ENCODE measurements at places on chromosomes 13 and 19. TPM values are rescaled to one million over a fixed set of nuclear protein-coding genes. Genes with fewer than 3 reads are reported as not detected.
A peak's percentile ranks its signal among the peaks of the same experiment; 100 is the strongest.

C19orf33 gene
- polyA plus RNA-seq: 0.36 TPM

HDGFL2 gene
- polyA plus RNA-seq: 3.4 TPM

MUC16 gene
- polyA plus RNA-seq: not detected

FGF9 gene
- polyA plus RNA-seq: not detected

CGB8 gene
- polyA plus RNA-seq: not detected

TBXA2R gene
- 5.9 TPM for polyA plus RNA-seq

RNF126 gene
- polyA plus RNA-seq: 32.7 TPM

SOX21 gene
- polyA plus RNA-seq: not detected

PRKACA gene
- 72.4 TPM for polyA plus RNA-seq

ZNF790 gene
- polyA plus RNA-seq: 2.8 TPM

PLPP2 gene
- 1.7 TPM for polyA plus RNA-seq

PROZ gene
- 40.7 TPM for polyA plus RNA-seq

CASP14 gene
- not detected for polyA plus RNA-seq

ACP7 gene
- polyA plus RNA-seq: not detected

KLHL1 gene
- not detected for polyA plus RNA-seq

PRKCG gene
- polyA plus RNA-seq: not detected

RSPH6A gene
- polyA plus RNA-seq: not detected

SYNGR4 gene
- polyA plus RNA-seq: not detected

MEX3D gene
- polyA plus RNA-seq: 0.92 TPM

PODNL1 gene
- 0.30 TPM for polyA plus RNA-seq

GRCh38 chr19:4878491-4878968 lies 11.1 kb upstream of the PLIN3 start:
- DNase-seq: no peak

GRCh38 chr19:1766800-1767352 lies 13.6 kb downstream of the ONECUT3 start:
- DNase-seq: no peak

GRCh38 chr13:34401696-34402095 lies 540.4 kb upstream of the NBEA start:
- no peak for DNase-seq

DNA sequence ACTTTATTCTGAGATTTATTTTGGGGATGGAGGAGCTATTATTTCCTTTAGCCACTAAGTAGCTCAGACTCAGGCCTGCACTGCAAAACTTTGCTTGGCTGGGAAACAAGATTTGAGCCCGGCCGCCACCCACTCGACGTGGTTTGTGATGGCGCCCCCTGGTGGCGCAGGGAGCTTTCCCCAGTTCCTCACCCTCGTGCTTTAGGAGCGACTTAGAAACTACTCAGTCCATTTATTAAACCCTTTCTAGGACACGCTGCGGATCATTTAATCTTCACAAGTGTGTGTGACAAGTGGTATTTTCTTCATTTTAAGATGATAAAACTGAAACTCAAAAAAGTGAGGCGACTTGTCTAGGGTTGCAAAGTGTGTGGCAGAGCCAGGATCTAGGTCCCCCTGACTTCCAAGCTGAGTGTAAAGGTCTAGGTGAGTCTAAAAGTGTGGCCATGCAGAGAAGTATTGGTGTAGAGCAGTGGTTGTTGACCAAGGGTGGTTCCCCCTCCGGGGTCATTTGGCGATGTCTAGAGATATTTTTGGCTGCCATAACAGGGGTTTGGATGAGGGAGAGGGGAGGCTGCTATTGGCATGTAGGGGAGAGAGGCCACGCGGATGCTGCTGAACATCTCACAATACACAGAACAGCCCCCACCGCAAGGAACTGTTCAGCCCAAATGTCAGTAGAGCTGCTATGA lies 2.2 kb downstream of the CXCL17 start:
- peak; percentile 82 for DNase-seq

- DNase-seq: no peak
These were observed 240.4 kb downstream of the KCNRG start for GRCh38 chr13:50255639-50256038.

DNA sequence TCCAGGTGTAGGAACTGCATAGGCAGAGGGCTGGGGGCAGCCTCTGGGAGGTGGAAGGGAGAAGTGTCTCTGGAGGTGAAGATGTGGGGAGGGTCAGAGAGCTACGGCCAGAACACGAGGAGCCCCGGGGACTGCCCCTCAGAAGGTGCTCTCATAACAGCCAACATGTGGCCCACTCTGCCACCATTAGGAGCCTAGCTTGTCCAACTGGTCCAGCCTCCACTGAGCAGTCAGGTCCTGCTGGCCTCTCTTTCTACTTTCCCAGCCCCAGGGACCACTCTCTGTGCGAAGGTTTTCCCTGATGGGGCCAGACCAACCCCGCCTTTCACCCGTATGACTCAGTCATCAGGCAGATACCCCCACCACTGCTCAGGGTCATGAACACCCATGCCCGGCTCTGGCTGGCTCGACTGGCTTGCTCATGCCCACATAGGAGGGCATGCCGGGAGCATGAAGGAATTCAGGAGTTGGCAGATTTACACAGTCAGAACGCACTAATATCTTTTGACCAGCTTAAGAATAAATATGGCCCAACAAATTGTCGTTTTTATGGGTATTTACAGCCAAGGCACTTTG lies 37.5 kb upstream of the C19orf12 start:
- DNase-seq: no peak

GRCh38 chr13:21799671-21800070 lies 128.8 kb downstream of the FGF9 start:
- no peak for DNase-seq

DNA sequence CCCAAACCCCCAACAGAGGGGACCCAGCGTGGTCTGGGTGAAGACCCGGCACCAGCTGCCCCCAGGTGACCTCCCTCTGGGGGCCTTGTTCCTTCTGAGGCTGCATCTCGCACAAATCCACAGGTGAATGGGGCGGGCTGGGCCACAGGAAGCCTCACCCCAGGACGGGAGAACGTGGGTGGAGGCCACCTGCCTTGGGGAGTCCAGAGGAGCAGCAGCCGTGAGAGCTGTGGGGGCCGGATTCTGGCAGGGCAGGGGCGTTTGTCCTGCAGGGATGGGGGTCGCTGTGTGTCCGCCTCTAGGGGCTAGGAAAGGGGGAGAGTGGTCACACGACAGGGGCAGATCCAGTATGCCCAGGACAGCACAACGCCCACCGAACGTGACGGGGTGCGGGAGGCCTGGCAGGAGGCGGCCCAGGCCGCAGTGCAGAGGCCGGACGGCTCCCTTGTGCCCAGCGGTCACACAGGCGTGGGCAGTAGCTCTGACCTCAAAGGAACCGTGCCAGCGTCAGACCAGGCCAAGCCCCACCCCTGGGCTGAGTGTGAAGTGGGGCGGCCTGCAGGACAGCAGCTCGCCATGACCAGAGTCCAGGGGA lies 6.7 kb downstream of the POLR2E start:
- no peak for DNase-seq

GRCh38 chr13:112958127-112958989 lies 10.7 kb upstream of the MCF2L start:
- no peak for DNase-seq

DNA sequence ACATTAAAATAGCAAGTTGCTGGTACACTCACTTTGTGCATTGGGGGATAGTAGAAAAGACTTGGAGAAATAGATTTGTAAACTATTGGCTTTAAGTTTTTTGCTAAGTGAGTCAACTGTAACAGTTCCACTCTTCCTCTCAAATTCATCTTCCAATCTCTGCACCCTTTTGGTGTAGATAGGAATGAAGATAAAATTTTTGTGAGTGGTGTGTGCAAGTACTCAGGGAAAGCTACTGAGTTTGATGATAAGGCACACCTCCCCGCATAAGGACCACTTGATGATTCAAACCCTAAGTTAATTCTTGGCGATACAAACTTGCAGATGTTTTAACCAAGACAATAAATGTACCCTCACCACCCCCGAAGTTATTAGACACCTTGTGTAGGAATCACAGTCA lies 168.3 kb upstream of the SLITRK1 start:
- no peak for DNase-seq

GRCh38 chr13:107808389-107808788 lies 406.9 kb downstream of the LIG4 start:
- no peak for DNase-seq

- DNase-seq: no peak
These were observed 16.7 kb downstream of the FAM216B start for GRCh38 chr13:42798118-42798517.

DNA sequence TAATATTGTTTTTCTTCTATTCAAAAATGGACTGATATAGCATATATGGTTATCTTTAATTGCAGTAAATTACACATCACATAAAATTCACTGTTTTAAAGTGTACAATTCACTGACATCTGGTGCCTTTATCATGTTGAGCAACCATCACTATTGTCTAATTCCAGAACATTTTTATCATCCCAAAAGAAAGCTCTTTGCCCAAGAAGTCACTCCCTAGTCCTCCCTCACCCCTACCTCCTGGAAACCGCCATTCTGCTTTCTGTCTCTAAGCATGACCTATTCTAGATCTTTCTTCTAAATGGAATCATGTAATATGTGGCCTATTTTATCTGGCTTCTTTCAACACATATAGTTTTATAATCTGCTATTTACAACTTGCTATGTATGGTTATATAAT lies 525.6 kb downstream of the DCT start:
- no peak for DNase-seq

GRCh38 chr19:50377051-50377461 lies 799 bp downstream of the NR1H2 start:
- peak; percentile 87 for DNase-seq

DNA sequence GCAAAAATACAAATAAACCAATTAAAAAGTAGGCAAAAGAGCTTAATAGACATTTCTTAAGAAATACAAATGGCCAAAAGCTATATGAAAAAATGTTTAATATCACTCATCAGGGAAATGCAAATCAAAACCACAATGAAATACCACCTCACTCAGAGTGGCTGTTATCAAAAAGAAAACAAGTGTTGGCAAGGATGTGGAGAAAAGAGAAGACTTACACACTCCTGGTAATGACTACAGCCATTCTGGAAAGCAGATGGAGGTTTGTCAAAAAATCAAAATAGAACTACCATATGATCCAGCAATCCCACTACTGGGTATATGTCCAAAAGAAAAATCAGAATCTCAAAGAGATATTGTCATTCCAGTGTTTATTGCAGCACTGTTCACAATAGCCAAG lies 223.5 kb upstream of the SLC10A2 start:
- no peak for DNase-seq

- no peak for DNase-seq
These were observed 19.9 kb upstream of the ACOD1 start for GRCh38 chr13:76928456-76928855.

DNA sequence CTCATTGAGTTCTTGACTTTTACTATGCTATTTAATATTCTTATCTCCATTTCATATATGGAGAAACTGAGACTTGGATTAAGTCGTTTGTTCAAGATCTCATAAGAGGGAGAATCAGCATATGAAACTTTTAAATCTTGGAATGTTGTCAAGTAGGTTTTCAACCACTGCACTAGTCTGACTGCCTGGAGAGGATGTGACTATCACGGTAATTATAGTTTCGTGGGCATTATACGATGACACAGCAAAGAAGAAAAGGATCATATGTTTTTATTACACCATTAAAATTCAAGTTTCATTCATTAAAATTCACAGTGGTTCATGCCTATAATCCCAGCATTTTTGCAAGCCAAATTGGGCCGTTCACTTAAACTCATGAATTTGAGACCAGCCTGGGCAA lies 555.2 kb downstream of the SLITRK1 start:
- no peak for DNase-seq

DNA sequence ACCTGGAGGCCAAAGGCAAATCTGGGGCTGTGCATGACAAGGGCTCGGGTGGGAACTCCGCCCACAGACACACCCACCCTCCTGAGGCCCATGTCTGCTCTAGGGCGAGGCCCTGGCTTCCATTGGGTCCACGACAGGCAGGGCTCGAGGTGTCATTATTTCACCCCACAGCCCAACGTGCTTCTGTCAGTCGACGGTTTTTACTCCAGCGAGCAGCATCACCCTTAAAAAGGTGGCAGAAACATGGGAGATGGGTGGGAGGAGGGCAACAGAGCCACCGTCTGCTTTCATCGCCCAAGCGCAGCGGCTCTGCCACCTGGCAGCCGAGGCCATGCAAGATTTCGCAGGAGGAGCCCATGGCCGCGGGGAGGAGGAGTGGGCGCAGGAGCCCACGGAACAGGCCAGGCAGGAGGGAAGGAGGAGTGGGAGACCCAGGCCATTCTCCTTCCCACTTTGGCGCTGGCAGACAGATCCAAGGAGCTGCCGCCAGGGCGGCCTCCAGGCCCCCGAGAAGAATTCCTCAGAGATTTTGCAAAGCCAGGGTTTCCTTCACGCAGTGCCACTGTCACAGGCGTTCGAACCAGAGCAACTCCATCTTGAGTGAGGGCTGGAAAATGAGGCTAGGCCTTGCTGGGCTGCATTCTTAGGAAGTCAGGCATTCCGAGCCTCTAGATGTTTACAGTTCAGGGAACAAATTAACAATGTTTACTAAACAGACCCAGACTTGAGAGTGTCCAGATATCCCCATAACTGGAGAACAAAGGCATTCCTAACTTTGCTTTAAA lies 49.3 kb upstream of the TUBGCP3 start:
- no peak for DNase-seq

GRCh38 chr13:57935965-57936364 lies 304.4 kb downstream of the PCDH17 start:
- no peak for DNase-seq

DNA sequence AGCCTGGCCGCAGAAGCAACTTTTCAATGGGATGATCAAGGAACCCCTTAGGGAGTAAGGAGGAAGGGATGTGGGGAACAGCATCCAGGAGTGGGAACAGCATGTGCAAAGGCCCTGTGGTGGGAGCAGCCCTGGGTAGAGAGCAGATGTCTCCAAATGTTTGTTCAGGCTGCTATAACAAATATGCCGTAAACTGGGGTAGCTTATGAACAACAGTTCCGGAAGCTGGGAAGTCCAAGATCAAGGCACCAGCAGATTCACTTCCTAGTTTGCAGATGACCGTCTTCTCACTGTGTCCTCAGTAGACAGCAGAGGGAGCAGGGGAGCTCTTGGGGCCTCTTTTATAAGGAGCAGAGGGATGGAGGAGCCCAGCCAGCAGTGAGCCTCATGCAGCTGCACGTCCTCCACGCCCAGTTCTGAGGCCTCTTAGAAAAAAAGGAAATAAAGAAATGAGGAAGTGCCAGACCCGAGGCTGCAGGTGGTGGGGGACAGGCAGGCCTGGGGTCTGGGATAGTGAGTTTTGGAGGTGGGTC lies 4.2 kb upstream of the LRRC25 start:
- no peak for DNase-seq

Data from liver (tissue), 10 donors.